ENCODE measurements at places on chromosomes 16 and 17.

DNA sequence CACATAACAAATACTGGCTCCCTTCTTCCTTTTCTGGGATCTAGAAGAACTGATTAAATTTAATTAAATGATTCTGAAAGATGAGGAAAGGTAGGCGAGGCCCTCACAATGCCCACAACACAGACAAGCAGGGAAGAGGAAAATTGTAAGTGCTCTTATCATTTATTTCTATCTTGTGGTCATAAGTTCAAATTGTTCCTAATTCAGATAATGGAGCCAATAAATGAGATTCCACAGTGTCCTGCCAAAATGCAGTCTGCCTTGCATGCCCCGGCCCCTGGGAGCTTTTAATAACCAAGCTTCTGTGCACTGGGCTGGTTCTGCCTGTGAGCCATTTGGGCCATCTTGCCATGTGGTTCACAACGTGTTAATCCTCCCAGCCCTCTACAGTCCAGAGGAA lies 97.0 kb downstream of the CMC2 start:
- no peak for DNase-seq

DNA sequence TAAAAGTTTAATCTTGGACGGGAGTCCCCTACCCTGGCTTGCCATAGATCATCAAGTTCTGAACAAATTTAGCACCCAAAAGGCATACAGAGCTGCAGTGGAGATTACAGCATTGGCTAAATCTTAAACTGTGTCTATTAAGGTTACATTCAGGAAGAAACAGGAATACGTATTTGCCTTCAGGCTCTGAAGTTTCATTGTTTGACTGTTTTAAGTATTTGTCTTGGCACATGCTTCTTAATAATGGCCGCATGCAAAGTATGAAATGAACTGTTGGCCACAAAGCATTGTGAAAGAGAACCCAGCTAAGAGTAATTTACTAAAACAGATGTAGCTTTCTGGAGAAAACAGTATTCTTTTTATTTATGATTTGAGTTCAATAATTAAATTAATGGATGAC lies 63.9 kb upstream of the CNEP1R1 start:
- no peak for DNase-seq

- DNase-seq, result no peak
Measured at GRCh38 chr17:9421525-9421924, 154.1 kb downstream of the STX8 start.

- no peak for DNase-seq
Measured at GRCh38 chr17:32933881-32934280, 5.9 kb downstream of the TMEM98 start.

All from mucosa of gallbladder (tissue), 1 donor.